LoVo (cell line): ENCODE measurements at places on chromosomes 2 and 18.

DNA sequence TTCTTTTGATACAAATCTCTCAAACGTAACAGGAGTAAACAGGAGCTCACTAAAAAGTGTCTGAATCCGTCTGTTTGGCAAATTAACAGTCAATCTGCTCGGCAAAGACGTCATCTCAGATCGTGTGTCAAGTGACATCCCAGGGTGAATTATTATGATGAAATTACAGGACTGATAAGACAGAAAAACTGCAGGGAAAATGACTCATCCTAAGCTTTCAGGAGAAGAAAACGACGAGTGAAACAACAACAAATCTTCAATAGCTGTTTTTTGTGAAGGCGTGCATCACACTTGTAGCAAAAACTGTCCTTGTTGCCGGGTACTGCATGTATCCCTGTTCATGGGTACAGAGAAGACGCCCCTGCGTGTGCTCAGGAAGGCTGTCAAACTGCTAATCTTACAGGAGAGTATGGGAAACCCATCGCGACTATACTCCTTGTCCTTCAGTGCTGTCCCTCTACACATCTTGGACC is 24.9 kb downstream of the EPB41L3 start:
- DNase-seq, result no peak

DNA sequence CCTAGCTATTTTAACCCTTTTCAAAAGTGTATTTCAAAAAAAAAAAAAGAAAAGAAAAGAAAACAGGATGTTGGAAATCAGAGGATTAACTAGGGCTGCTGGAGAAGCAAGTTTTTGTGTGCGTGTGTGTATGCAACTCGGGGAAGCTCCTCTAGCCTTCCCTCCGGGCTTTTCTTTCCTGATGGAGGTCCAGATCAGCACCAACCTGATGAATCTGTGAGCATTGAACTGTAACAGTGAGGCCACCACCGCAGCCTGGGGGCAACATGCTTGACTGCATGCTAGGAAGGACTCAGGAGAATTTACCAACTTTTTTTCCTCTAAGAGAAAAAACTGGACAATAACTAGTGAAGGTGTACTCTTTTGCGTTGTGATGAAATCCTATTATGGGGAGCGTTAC is 2.3 kb downstream of the OBSL1 start:
- DNase-seq, result no peak

DNA sequence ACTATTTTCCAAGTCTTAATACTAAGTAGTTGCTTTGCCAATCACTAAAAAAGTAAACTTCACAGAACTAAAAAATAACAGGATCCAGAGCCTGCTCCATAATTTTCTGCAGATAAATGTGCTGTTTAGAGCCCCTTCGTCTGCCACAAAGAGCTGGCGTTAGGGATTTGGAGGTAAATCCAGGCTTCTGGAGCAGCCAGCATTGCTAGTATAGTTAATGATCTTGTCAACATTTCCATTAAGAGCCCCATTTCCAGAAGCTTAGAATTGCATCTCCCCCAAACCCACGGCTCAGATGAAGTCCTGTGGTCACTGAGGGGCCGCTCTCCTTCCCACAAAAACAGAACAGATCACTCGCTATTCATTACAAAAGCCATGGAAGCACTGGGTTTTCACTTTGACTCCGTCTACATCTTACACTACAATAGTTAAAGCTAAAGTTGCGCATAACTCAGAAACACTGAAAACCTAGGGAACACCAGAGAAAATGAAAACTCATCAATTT is 41.9 kb downstream of the ZNF516 start:
- no peak for DNase-seq

GRCh38 chr18:51506811-51507210 is 309.3 kb upstream of the MEX3C start:
- DNase-seq, result no peak

- DNase-seq, result no peak
Observed at GRCh38 chr2:139631966-139632365, 851.8 kb upstream of the NXPH2 start.

DNA sequence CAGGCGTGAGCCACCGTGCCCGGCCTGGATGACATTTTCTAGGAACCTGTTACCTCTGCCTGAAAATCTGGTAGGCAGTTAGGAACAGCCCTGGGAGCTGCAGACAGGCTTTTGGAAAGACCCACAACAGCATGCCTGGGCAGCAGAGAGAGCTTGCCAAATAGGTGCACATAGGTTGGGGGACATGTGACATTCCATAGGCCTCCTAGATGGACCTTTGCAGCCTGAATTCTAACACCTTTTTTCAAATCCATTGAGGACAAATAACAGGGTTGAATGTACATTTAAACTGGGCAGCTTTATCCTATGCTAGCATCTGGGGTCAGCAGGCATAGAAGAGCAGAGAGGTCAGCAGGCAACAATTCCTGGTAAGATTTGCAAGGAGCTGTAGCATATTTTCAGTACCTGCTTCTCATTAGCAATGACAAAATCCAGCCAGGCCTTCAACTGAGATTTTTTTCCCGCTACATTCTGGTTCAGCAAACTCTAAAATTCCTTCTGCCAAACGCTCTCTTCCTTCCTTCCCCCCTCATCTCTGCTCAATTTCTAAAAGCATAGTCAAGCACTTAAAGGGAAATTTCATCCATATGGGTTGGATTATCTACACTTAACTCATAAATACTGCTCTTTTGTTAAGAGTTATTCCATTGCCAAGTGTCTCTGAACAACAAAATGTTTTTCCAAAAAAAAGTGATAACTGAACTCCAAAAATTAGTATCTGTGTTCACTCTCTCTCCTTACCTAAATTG is 75.2 kb downstream of the SOWAHC start:
- no peak for DNase-seq

GRCh38 chr18:35083174-35083712 is 42.0 kb downstream of the MAPRE2 start:
- no peak for DNase-seq

- DNase-seq, result no peak
Observed at GRCh38 chr2:218072478-218073024, 3.5 kb downstream of the RUFY4 start.

DNA sequence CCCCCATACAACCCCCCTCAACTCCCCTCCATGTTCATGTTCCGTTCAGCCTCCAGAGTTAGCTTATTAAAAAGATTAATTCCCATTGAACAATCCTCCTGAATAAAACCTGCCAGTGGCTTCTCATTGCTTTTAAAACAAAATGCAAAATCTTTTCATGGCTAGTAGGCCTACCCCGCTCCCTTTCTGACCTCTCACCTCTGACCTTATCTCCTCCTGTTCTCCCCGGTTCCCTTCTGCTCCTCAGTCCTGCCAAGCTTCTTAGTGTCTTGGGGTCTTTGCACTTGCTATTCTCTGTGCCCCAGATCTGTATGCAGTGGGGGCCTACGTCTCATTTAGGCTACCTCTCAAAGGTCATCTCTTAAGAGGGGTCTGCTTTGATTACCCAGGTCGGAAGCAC is 64.3 kb downstream of the RHOB start:
- no peak for DNase-seq

DNA sequence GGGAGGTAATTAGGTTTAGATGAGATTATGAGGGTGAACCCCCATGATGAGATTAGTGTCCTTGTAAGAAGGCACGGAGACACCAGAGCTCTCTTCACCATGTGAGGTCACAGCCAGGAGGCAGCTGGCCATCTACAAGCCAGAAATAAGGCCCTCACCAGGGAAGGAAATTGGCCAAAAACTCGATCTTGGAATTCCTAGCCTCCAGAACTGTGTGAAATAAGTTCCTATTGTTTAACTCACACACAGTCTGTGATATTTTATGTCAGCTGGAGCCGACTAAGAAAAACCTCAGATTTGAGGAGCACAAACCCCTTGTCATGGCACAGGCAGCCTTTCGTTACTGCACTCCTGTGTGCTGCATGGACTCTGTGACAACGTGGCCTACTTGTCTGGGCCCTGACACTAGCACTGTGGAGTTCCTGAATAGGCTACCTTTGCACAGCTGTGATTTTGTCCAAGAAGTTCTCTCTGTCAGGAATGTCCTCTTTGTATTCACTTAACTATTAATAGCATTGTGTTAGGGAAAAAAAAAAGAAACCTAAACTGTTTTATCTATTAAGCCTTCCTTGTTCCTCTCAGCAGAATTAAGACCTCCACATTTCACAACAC is 319.8 kb downstream of the TDRD15 start:
- no peak for DNase-seq

DNA sequence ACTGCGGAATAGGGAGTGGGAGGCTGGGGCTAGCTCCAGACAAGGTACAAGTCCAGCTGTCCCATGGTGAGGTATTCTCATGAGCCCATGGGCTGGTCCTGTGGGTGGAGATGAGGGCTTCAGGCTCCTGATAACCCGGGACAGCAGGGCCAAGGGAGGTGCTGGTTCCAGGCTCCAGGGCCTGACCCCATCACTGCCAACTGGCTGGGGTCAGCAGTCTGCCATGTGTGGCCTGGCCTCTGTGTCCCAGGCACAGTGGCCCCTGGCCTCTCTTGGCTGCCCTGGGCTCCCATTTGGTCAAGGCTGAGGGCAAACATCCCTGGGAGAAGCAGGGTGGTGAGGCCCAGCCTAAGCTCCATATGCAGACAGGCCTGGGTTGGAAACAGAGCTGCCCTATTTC is 966 bp upstream of the OXER1 start:
- no peak for DNase-seq

DNA sequence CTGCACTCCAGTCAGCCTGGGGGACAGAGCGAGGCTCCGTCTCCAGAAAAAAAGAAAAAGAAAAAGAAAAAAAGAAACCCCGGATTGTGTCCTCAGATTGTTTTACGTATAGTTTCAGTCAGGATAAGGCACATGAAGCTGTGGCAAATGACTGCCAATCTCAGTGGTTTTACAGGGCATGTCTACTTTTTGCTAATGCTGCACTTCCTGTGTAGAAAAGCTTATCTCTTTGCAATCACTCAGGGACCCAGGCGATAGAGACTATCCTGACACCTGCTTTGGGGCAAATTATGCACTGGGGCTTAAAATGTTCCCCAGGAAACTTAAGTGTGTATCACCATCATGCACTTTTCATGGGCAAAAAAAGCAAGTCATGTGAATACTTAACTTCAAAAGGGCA is 103.7 kb upstream of the MEIS1 start:
- no peak for DNase-seq

DNA sequence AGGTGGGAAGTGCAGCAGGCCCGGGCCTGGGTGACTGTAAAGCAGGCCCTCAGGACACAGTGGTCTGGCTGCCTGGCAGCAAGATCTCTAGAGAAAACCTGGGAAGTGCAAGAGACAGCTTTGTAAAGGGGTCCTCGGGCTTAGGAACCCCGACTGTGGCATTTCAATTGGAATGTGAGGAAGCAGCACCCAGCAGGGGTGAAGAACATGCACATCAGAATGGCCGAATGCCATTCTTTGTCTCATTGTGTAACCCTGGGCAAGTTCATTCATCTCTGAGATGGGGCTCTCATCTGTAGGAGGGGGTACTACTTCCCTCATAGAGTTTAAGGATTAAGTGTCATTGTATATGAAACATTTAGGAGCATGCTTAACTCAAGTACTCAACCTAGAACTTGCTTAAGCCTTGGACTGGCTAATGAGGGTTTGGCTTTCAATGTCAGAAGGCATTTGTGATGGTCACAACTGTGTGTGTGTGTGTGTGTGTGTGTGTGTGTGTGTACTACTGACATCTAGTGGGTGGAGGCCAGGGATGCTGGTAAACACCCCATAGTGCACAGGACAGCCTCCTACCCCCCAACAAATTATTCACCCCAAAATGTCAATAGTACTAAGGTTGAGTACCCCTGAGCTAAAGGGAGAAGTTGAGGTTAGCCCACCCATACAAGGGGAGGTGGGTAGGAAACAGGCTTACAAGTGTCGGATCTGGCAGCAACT is 29.3 kb downstream of the MEX3C start:
- DNase-seq, result no peak

GRCh38 chr2:107595285-107595684 is 231.4 kb upstream of the RGPD4 start:
- DNase-seq, result no peak

DNA sequence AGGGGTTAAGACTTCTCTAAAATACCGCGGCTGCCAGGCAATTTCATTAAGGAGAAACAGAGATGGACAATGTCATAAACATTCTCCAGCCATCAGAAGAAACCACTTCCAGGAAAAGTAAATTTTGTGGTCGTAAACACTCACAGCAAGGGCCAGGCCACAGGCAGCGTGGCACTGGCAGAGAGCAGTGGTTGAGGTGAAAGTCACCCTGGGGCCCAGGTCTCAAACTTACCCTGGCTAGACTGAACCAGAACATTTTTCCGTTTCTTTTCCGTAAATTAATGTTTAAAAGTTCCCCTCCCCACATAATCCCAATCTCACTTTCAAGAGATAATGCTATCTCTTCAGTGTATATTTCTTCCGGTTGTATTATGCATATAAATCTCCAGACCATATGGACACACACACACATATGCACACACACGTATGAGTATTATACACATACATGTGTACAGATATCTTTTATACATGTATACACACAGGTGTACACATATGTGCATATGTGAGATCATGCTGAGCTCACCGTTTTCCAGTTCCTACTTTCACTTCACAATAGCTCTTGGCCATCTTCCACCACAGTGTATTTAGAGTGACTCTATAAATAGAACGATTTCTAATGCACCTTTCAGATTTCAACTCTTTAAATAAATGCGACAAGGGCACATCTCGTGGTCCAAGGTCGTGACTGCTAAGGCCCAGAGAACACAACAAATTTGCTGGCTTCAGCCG is 90.1 kb downstream of the MALT1 start:
- DNase-seq, result no peak

DNA sequence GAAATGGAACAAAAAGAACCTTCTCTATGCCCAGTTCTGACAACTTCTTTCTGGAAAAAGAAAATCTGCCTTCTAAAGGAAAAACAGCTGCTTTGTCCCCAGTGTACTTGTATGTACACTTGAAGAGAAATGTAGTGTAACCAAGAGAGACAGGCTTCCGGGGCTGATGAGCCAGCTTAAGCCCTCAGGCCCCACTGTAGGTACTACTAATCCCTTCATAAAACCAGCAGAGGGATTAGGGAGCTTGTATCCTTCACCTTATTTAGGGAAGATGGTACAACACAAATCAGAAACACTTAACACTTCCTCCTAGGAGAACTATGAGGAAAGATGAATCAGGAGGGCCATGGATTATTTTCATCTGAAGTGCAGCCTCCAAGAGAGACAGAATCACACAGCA is 18.8 kb upstream of the SUCLG1 start:
- DNase-seq, result no peak

DNA sequence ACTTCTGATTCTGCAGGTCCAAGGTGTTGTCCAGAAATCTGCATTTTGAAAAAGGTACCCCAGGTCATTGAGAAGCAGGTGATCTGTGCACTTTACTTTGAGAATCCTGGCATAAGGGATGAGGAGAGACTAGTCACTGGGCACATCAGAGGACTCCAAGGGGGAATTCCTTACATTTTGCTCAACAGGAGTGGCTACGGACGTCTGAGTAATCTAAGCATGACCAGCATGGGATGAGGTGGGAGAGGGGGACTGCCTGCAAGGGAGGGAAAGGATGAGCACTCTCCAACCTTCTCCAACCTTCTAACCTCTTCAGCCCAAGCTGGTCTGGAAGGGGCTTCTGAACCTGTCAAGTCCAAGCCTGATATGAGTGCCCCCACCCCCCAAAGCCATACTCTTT is 55.5 kb downstream of the MARCHF4 start:
- DNase-seq, result no peak

DNA sequence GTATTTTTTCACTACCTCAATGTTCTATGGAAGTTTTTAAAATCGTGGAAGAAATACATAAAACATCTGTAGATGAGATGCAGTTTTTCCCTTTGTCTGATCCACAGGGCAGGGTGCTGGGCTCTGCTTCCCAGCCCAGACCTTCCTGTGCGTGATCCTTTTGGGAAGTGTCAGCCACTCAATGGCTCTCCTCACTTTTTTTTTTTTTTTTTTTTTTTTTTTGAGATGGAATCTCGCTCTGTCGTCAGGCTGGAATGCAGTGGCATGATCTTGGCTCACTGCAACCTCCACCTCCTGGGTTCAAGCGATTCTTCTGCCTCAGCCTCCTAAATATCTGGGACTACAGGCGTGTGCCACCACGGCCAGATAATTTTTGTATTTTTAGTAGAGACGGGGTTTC is 32.8 kb downstream of the SOWAHC start:
- no peak for DNase-seq
